ENCODE measurements at places on chromosomes 11 and 22.

- DNase-seq, result no peak
These were observed 18.4 kb downstream of the SESN3 start for GRCh38 chr11:95212609-95213008.

GRCh38 chr22:44277386-44278135, 35.2 kb downstream of the SHISAL1 start:
- DNase-seq, result no peak

GRCh38 chr11:3161720-3162409, 3.2 kb downstream of the OSBPL5 start:
- DNase-seq, result no peak

- no peak for DNase-seq
These were observed 2.5 kb upstream of the TPST2 start for GRCh38 chr22:26592421-26592891.

DNA sequence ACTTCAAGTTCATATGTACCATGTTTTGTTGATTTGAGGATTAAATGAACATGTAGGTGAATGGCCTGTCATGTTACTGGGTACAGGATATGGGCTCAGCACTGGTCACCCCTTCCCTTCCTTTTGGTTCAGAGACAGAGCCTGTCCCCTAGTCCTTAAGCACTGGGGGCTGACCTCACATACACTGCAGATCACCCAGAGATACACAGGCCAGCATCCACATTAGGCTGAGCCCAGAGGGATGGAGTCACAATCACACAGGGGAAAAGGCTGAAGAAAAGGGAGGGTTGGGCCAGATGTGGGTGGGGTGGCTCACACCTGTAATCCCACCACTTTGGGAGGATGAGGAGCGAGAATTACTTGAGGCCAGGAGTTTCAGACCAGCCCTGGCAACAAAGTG, 62.3 kb downstream of the IGLL5 start:
- no peak for DNase-seq

DNA sequence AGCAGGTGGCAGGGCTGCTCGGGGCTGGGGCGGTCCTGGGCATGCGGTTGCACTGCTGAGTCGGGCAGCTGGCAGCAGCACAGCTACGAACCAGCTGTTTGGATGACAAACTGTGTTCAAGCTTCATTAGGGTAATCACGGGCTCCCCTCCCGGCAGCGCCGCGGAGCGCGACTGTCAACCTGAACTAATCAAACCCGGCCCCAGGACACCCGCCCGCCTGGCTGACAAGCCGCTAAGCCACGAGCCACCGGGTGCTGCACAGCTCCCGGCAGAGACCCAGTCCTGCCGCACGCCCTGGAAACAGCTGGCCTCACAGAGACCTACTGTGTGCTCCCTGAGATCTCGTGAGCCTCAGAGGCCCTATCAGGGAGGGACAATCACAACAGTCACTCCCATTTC, 60.6 kb upstream of the TCF20 start:
- DNase-seq, result no peak

DNA sequence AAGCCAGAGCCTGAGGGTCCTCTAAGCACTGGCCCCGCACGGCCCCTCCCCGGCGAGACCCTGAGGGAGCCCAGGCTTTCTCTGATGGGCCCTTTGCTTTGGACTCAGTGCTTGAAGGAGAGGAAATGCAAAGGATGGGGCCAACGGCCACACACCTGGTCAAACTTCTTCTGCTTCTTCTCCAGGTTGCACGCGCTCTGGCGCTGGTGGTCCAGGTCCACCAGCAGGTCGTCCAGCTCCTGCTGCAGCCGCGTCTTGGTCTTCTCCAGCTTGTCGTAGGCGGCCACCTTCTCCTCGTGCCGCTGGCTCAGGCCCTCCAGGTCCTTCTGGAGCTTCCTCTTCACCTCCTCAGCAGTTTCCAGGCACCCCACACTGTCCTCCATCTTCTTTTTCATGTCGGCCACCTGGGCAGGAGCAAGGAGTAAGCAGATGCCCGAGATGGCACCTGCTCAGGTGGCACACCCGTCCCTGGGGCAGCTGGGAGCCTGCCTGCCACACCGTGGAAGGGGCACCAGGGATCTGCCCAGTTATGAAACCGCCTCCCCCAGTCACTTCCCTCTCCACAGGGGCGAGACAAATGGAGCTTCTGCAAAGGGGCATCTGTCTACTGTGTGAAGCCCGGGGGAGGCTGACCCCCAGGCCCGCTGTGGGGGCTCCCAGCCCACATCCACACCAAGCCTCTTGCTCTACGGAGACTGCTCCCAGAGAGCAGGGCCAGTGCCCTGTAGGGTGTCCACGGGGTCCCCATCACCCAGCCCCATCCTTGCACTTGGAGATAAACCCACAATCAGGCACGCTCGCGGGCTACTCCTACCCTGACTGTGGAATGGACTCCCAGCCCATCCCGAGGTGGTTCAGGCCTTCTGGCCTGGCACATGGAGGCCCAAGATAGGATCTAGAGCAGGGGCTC, 39.2 kb downstream of the APOL1 start:
- no peak for DNase-seq

DNA sequence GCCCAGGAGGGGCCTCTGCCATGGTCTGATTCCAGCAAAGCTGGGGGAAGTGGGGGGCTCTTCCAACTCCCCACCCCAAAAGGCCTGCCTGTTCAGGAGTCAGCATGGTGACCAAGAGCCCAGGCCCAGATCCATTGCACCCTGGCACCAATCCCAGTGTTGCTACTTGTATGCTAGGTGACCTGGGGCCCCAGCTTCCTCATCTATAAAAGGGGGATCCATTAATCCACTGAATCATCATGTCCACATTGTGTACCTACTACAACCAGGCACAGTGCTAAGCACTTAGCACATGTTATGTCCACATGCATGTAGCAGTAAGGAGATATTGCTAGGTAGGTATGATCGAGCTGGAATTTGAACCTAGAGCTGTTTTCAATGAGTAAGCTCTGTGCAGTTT, 2.0 kb downstream of the SYT12 start:
- no peak for DNase-seq

DNA sequence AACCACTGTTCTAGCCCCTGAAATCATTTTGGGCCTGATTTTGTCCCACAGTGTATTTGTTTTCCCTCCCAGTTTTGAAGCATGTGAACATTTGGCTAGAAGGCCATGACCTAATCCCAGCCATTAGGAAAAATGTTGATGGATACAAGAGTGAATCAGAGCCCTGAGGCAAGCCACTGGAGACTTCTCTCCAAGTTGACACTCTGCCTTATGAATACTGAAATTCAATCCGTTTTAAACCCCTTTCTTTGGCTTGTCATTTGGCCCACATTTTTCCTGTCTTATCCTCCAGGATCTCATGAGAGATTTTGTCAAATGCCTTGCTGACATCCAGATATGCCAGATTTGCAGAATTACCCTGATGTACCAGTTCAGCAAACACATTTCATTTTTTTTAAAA, 158.8 kb downstream of the FAT3 start:
- no peak for DNase-seq

DNA sequence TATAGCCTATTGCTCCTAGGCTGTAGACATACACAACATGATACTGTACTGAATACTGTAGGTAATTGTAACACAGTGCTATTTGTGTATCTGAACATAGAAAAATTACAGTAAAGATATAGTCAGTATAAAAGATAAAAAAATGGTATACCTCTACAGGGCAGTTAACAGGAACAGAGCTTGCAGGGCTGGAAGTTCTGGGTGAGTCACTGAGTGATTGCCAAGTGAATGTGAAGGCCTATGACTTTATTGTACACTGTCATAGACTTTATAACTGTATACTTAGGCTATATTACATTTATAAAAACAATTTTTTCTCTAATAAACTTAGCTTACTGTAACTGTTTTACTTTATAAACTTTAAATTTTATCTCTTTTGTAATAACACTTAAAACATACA, 332.4 kb upstream of the ARHGAP42 start:
- no peak for DNase-seq

DNA sequence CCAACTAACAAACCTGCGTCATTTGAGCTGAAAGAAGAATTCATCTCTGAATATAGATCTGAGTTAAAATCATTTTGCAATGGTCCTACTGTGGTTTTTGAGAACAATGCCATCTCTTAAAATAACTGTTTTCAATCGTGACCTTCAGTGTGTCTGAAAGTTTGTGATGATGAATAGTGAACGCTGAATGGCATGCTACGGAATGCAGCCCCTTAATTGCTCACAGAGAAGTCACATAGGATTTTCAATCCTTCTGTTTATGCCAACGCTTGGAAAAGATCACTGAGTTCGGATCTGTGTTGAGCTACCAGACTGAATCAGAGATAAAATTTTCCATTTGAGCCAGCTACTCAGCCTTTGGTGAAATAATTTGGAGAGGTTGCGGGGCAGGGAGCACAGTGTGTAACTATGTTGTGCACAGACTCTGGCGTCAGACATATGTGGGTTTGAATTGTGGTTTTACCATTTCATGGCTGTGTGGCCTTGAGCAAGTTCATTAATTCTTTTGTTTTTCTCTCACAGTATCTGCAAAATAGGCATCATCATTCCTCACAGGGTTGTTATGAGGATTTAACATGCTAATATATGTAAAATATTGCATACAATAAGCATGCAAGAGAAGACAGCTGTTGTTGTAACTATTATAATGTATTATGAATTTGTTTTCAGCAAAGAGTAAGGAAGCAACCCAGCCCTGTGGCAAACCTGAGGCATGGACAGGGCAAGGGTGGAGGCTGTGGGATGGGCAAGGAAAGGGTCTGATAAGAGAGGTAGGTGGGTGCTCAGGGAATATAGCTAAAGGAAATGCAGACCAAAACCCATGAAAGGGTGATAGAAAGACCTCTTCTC, 679.9 kb downstream of the KCNA4 start:
- DNase-seq, result no peak

DNA sequence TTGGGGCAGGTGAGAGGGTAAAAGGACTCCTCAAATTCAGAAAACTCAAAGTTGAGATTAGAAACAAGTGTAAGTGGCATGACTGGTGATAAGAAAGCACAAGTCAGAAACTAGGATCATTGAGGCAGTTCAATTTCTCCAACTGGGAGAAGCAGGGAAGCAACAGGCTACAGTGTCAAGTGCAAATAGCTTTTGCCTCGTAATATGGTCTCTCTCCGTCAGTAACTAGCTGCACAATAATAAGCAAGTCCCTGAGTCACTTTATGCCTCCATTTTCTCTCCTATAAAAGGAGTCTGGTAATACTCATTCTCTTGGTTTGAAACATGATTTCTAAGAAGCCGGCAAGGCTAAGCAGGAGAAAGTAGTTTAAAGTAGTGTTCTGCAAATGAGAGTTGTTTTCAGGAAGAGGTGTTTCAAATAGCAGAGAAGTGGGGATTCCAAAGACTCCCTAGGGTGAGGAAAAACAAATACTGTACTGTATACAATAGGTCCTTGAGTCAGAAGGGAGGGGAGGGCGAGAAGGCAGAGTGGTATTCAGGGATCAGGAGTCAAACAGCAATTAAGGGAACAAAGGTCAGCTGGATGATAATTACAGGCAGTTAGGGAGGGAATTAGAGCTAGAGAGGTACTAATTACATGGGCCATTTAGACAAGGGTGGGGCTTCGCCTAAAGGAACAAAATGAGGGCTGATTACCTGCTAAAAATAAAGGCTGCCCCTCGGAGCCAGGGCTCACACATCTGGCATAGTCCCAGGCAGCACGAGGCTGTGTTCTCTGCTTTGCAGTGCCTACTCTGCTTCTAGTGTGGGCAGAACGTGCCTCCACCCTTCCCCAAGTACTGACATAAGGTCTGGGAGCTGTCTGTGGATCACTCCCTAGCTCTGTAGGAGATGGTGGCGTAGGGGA, 96.0 kb upstream of the BDNF start:
- DNase-seq, result peak; percentile 92

DNA sequence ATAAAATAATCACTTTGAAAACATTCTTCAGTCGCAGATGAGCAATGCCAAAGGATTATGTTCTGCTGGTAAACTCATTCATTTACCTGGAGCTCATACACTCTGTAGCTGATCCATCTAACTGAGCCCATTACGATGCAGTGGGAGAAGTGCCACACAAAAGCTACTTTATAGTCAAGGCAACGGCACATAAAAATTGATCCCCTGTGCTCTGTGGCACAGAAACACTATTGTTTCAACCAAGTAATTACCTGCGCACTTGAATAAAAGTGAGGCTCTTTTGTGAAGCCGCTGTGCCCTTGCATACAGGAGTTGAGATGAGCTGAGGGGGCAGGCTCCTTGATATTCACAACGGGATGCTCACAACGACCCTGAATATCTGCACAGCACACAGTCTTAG, 7.2 kb downstream of the DKK3 start:
- DNase-seq, result peak; percentile 48

GRCh38 chr11:31102316-31102715, 267.2 kb downstream of the DCDC1 start:
- DNase-seq, result no peak

DNA sequence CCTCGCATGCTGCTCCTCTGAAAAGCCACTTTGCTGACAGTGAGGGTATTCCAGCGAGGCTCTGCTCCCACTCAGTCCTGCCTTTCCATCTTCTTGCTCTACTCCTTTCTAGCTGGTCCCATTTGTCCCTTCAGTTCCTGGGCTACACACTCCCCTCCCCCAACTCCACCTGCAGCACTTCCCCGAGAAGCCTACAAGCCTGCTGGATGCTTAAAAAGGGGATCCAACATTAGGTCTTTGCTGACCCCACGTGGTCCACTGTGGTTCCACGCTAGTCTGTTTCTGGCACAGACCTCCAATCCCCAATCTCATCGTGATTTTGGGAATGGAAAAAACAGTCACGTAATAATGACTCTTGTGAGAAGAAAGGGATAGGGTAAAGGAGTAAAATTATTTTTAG, 121.6 kb upstream of the SNX19 start:
- no peak for DNase-seq

- no peak for DNase-seq
These were observed 2073.5 kb downstream of the LRRC4C start for GRCh38 chr11:39385911-39386310.

- no peak for DNase-seq
These were observed 7.9 kb downstream of the PRR5 start for GRCh38 chr22:44709881-44710392.

DNA sequence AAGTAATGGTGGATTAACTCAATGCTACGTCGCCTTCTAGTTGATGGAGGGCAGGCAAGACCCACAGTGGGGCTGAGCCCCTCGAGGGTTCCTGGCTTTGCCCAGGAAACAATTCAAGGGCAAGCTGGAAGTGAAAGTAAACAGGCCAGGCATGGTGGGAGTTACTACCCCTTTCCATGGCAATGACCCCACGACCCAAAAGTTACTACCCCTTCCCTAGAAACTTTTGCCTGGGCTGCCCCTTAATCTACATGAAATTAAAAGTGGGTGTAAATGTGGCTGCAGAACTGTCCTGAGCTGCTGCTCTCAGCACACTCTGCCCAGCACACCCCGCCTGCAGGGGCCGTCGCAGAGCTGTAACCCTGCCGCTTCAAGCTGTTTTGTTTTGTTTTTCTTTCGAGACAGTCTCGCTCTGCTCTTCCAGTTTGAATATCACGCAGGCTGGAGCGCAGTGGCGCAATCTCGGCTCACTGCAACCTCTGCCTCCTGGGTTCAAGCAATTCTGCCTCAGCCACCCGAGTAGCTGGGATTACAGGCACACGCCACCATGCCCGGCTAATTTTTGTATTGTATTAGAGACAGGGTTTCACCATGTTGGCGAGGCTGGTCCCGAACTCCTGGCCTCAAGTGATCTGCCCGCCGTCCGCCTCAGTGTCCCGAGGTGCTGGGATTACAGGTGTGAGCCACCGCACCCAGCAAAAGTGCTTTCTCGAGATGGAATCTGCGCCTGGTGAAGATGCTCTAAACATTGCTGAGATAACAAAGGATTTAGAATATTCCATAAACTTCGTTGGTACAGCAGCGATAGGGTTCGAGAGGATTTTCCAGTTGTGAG, 5.9 kb upstream of the RNH1 start:
- no peak for DNase-seq
